ENCODE measurements at places on chromosomes 16 and 17.

- peak; percentile 16 for DNase-seq
These were observed 154.2 kb downstream of the MRM1 start for GRCh38 chr17:36755586-36755985.

GRCh38 chr17:38671939-38672720, 2.6 kb downstream of the EPOP start:
- DNase-seq, result no peak

DNA sequence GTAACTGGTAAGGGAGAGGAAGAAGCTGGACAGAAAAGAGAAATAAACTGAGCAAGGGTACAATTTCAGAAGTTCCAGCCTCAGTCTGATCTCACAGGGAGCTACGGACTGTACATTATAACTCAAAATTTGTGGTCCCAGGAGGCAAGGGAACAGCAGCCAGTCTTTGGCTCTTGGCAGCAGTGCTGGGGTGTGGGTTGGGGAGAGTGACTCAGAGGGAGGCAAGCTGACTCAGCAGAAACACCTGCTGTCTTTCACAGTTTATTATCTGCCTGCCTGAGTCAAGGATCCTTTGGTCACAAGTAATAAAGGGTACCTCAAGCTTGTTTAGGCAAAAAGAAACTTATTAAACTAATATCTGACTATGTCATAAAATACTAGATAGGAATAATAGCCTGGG, 73.5 kb upstream of the KIF2B start:
- no peak for DNase-seq

DNA sequence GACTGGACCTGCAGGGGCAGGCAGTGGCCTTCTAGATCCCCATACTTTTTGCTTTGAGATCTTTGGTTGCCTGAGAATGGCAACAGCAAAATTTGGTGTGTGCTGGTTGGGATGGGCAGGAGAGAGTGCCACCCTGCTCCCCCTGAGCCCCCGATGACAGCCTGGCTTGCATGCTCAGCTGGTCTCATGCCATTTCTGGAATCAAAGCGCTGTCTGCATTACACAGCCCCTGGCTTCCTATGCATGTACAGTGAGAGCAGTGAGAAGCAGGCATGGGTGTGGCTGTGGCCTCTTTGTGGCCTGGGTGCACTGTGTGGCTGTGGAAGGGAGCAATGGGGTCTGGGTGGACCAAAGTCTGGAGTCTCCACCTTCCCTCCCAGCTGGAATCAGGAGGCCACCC, 47.7 kb downstream of the NKD1 start:
- DNase-seq, result no peak

DNA sequence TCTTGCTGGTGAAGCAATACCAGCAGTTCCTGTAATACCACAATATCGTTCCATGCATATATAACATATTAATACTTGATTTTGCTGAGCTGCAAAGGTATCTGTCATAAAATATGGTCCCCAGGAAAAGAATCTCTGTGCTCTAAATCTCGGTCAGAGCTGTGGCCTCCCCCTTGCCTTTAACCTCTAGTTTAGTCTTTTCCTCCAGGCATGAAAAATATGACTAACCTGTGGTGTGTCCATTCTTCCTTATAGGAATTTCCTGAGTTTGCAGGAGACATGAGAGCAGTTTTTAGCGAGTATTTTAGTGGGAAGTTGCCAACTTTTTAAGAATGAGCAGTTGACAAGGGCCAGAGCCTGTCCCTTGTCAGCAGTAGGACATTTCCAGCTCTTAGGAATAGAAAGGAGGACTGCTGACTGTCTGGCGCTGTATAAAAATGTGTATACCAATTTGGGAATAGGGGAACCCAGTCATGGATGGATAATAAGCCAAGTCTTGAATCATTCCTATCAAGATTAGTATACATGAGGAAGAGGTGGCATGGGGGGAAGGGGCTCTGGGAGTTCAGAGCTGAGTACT, 8.7 kb downstream of the ATXN1L start:
- DNase-seq, result no peak

- DNase-seq, result no peak
These were observed 15.2 kb downstream of the CHRNB1 start for GRCh38 chr17:7459961-7460545.

GRCh38 chr17:4585638-4585994, 1.3 kb downstream of the SMTNL2 start:
- DNase-seq, result no peak

DNA sequence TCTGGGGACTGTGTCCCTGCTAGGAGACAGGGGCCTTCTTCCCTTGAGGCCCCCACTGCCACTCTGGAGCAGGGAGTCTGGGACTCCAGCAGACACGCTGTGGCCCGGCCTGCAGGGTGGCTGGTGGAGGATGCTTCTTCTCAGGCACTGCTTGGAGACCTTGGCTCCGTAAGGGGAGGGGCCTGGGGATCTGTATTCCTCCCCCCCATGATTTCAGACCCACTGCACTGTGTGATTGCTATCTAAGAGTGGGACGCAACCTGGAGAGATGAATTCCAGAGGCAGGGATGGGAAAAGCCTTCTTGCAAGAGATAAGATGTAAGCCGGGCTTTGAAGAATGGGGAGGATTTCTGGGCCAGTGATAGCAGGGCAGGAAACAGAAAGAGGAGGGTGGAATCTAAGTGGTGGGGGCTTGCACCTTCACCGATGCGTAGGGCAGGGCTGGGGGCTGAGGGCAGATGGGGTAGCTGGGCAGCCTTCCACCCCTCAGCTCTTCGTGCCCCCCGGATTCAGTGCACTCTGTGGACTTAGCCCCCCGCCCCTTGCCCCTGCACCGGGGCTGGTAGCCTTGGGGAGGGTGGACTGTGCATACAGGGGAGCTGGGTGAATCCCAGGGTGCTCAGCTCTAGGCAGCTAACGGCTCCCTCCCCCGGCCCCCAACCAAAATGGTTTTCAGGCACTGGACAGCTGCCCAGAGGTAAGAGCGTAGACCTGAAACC, 5.2 kb upstream of the GSE1 start:
- no peak for DNase-seq

DNA sequence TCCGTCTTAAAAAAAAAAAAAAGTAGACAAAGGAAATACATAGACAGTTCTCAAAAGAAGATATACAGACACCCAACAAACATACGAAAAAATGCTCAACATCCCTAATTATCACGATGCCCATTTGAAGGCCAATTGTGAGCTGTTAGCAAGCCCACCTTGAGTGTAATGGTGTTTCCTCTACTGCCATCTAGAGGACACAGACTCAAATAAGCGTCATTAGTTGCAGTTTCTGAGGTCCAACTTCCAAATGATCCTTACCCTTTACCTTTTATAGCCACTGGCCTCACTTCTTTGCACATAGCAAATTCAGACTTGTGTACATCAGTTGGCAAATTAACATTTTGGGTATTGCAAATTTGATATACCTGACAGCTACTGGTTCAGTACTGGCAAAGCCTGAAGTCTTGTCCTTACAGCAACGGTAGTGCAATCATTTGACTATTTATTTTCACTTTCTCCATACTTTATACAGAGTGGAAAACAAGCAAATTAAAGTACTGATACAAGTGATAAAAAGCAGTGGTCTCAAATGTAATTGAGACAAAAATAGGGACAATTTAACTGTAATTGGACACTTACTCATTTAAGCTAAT, 536.3 kb upstream of the EEF2KMT start:
- DNase-seq, result no peak

GRCh38 chr17:73272906-73273218, 11.2 kb upstream of the CPSF4L start:
- DNase-seq, result no peak

GRCh38 chr16:81818568-81818896, 39.4 kb downstream of the PLCG2 start:
- DNase-seq, result no peak

DNA sequence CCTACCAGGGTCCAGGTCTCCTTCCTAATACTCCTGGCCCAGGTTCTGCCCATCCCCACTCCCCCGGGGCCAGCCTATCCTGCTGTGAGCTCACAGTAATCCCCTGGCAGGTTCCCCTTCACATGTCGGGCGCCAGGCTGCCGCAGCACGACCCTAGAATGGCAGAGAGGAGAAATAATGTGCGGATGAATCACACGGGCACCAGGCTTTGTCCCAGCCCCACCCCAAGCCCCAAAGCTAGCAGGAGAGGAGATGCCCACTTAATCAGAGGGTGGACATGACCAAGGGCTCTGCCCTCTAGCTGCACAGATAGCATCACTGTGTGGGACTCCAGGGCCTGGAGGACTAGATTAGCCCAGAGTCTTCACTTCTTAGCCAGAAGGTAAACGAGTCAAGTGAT, 39.5 kb downstream of the ST3GAL2 start:
- no peak for DNase-seq

GRCh38 chr17:31390426-31390747, 1.1 kb upstream of the RAB11FIP4 start:
- DNase-seq, result no peak

DNA sequence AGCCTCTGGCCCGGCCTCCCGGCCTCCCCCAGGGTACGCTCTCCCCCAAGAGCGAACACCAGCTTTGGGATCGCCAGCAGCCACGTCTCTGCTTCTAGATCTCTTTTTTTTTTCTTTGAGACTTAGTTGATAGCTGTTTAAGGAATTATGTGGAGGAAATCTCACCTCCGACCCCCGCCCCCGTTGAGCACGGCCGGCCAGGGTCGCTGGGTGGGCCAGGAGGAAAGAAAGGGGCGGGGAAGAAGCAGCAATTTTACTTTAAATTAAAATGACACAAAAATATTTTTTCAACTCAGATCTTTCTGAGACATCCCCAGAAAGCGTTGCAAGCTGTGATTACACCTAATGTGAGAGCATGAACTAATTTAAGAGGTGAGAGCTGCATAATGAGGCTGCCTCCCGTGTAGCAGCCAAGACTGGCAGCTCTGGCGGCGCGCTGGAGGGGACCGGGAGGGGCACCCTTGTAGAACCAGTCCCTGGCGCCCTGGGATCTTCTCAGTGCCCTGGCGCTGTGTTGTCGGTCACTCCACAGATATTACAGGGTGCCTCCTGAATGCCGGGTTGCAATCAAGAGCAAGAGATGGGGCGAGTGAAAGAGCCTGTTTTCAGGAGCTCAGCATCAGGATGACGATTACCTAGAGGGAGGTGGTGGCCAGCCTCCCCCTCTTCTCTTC, 1.9 kb upstream of the CBLN1 start:
- no peak for DNase-seq

GRCh38 chr16:87459027-87459426, 33.8 kb downstream of the ZCCHC14 start:
- no peak for DNase-seq

DNA sequence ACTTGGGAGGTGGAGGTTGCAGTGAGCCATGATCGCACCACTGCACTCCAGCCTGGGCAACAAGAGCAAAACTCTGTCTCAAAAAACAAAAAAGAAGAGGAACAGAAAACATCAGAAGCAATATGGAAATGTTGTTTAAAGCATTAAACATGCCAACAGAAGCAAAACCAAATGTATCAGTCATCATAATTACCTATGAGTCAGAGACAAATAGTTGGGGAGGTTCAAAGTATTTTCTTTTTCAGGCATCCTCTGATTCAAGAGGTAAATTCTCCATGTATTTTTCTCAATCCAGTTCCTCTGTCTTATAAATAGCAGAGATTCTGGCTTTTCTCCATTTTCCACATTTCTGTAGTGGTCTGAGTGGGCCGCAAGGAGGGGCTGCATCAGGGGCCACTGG, 2.1 kb upstream of the TM4SF5 start:
- no peak for DNase-seq

DNA sequence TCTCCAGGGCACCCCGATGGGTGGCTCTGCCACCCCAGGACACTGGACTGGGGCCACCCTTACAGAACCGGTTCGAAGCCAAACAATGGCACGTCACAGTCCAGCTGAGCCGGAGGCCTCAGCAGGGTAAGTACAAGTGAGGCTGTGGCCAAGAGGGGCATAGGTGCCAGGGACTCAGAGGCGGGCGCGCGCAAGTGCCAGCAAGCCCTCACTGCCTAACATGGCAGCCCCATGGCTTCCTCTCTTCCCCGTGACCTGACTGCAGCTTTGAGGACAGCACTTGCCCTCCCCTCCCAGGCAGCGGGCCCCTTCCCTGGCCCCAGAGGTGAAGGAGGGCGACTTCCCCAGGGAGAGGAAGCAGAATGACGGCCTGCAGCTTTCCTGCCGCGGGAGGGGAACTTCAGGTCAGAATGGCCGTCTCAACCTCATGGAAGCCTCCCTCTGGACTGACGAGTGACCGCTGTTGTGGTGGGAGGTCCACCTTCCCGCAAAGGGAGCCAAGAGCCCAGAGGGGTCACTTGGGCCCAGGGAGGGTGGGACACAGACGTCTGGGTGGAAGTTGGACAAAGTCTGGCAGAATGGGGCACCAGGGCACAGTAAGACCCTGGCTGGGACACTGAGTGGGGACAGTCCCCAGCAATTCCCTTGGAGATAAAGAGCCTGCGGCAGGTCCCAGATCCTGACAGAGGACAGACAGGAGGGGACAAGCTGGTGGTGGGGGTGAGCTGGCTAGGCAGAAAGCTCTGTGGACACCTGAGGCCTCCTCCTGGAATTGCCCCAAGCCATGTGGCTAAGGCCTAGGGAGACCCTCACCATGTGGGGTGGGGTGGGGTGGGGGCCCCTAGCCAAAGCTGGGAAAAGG, 52.1 kb upstream of the TOB1 start:
- DNase-seq, result no peak

GRCh38 chr16:57343221-57343620, 15.4 kb upstream of the CCL22 start:
- DNase-seq, result no peak

- DNase-seq, result no peak
These were observed 56.1 kb upstream of the ACSF3 start for GRCh38 chr16:89037261-89038152.

- DNase-seq, result no peak
These were observed 7.6 kb downstream of the CYTH1 start for GRCh38 chr17:78774453-78774852.

DNA sequence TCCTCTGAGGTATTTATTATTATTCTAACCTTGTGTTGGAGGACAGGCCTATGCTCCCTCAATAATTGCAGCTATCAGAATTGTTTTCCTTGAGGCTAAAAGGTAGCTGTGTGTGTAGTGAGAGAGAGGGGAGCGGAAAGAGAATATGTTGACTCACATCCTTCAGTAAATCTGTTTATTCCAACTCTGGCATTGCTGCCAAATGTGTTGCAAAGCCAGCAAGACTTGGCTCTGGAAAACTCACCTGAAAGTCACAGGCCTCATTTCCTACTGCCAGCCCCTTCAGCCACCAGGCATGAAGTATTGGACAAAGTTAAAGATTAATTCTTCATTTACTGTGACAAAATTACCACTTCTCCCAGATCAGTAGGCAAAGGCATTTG, 9.6 kb downstream of the CA10 start:
- DNase-seq, result no peak

- no peak for DNase-seq
These were observed 853 bp upstream of the DOK4 start for GRCh38 chr16:57486858-57487834.

- DNase-seq, result peak; percentile 45
These were observed 565 bp downstream of the MAP3K3 start for GRCh38 chr17:63622574-63623390.

GRCh38 chr17:40358323-40359038, 6.1 kb downstream of the GJD3 start:
- peak; percentile 82 for DNase-seq

DNA sequence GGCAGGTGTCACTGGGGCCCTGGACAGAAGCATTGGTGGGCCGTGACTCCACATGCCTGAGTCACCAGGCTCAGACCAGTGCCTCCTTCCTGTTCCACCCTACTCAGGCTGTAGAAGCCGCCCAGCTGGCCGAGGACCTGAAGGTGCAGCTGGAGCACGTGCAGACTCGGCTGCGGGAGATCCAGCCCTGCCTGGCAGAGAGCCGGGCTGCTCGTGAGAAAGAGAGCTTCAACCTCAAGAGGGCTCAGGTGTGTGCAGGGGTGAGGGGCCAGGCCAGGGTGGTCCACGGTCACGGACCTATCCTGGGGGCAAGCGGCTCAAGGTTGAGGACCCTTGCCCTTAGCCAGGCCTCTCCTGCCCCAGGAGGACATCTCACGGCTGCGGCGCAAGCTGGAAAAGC, 9.6 kb downstream of the RNF40 start:
- DNase-seq, result no peak

Data from stimulated activated CD8-positive, alpha-beta memory T cell treated with anti-CD3 and anti-CD28 coated beads, Interleukin-2, amount 100 ng/mL, for 48 hours (primary cell).